ENCODE measurements at places on chromosomes 12 and 14.

DNA sequence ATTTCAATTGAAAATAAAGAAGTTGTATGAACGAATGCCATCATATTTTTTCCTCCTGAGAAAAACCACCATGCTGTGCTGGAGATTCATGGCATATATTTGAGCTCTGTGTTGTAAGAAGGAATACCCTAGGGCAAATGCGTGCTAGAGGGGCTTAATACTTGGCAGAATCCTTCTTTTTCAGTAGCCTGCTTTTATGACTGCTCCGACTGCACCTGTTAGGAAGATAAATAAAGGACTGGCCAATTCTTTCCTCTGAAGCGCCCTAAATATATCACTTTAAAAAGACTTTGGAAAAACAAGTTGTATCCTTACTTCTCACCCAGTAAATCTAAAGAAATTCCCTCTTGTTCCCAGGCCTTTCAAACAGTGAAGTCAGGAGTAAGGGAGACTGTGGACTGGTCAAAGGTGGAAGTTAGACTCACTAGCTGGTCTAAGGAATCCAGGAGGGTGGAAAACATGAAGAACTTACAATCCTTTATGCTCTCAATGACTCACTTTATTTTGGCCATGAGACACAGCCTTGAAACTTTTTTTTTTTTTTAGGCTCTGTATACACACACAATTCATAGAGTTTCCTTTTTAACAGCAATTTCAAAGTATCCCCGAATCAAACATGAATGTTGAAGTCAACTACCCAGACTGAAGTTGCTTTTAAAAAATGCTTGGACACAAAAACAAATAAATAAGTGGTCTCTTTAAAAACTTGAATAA, 5.2 kb downstream of the MYBPC1 start:
- no peak for DNase-seq

GRCh38 chr12:42204362-42204761, 33.7 kb downstream of the YAF2 start:
- no peak for DNase-seq

- no peak for DNase-seq
These were observed 95.4 kb downstream of the MYF5 start for GRCh38 chr12:80811957-80812708.

GRCh38 chr12:24574538-24574937, 374.4 kb downstream of the BCAT1 start:
- DNase-seq = no peak

- DNase-seq = peak; percentile 51
These were observed 131.6 kb downstream of the KSR2 start for GRCh38 chr12:117836999-117837736.

- DNase-seq = no peak
These were observed 117.3 kb downstream of the CPNE8 start for GRCh38 chr12:38788106-38788505.

DNA sequence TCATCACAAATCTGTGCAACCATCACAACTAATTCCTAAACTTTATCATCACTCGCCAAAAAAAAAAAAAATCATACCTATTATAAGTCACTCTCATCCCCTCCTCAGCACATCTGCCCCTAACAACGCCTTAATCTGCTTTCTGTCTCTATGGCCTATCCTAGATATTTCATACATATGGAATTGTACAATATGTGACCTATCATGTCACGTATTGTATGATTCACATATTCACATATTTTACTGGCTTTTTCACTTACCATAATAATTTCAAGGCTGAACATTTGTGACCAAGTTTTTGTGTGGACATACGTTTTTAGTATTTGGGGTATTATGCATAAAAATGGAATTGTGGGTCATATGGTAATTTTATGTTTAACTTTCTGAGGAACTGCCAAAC, 400.7 kb downstream of the DAD1 start:
- no peak for DNase-seq

GRCh38 chr14:33515441-33515840, 435.4 kb downstream of the EGLN3 start:
- no peak for DNase-seq
